ENCODE measurements at places on chromosomes 12 and 14. TPM values are rescaled to one million over a fixed set of nuclear protein-coding genes. Genes with fewer than 3 reads are reported as not detected.

- no peak for DNase-seq
These were observed 21.0 kb downstream of the FGD4 start for GRCh38 chr12:32420356-32420755.

DNA sequence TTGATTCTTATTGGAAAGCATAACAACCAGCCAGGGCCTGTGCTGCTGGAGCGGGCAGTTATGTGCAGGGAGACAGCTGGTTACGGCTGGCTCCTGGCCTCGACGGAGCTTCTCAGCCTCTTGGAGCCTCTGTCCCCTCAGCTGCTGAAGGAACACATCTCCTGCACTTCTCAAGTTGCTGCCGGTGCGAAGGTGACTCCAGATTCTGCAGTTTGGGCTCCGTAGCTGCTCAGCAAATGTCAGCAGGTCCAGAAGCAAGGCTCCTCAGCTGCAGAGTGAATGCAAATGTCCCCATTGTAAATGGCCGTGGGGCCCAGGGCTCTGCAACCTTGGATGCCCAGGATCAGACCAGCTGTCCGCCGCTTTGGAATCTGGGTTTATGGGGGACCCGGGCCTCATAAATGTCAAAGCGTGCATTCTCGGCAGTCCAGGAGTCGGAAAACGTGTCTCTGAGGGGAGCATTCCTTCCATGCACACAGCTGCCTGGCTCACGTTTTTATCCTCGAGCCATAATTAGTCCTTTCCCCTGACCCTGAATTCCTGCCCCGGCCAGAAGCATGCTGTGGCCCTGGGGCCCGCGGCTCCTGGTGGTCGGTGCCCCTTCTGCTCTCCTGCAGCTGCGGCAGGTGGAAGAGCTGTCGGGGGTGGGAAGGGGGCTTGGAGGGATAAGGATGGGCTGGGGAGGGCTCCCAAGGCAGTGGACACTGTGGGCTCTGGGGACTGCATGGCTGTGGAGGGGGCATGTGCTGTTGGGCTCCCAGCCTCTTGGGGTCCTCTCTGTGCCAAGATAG is 106.0 kb downstream of the KIF26A start:
- no peak for DNase-seq

The PRH2 gene
- 0.34 TPM for polyA plus RNA-seq

GRCh38 chr14:104726600-104727451 is 2.8 kb downstream of the ADSS1 start:
- no peak for DNase-seq

- DNase-seq = no peak
These were observed 94.5 kb downstream of the LRRIQ1 start for GRCh38 chr12:85130646-85131045.

Data from IMR-90 (cell line).